ENCODE measurements at places on chromosomes 1 and 21.

GRCh38 chr1:57378534-57378933, 45.3 kb downstream of the DAB1 start:
- DNase-seq: no peak

DNA sequence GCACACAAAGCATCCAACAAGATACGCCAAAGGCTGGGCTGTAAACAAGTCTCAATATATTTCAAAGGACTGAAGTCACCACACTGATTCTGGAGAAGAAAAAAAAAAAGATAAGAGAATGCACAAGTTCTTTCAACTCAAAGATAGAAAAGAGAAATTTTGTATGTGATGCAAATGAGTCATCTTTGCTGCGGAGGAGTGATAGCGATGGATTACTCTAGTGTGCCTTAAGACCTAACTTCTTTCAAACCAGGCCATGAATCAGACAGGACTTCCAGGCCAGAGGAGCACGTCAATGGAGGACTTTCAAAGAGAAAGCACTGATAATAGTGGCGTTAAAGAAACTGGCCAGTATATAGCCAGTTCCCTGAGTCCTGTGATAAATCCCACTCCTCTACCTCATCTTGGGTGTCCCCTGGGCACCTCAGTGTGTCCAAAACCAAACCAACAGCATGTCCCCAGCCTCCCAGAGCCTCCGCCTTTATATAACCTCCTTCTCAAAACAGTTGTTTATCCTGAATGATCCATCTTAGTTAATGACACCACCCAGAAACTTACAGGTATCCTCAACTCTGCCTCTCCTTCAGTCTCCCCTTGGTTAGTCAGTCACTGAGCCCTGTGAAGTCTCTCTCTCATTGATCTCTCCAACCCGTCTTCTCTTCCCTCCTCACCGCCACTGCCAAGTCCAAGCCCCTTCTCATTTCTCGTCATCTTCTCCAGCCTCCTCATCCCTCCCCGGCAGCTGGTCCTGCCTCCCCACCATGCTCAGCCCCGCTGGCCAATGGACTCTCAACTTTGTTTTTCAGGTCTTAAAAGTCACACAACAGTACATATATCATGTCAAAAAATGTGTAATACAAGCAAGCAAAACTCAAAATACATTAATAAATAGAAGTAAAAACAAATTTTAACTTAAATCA, 47.2 kb upstream of the IFFO2 start:
- no peak for DNase-seq

- DNase-seq: no peak
Observed at GRCh38 chr1:21634806-21635535, 34.2 kb downstream of the RAP1GAP start.

DNA sequence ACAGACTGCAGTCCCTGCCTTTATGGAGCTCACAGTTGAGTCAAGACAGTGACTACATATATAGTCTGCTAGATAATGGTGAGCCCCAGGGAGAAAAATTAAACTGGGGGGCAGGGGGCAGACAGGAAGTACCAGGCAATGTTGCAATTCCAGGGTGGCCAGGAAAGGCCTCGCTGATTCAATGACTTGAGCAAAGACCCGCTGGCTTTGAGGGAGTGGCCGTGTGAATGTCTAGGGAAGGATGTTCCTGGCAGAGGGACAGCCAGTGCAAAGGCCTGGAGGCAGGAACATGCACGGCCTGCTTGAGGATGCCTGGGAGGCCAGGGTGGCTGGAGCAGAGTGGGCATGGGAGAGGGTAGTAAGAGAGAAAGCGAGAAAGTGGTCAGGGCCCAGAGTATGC, 23.0 kb upstream of the EPHA8 start:
- no peak for DNase-seq

DNA sequence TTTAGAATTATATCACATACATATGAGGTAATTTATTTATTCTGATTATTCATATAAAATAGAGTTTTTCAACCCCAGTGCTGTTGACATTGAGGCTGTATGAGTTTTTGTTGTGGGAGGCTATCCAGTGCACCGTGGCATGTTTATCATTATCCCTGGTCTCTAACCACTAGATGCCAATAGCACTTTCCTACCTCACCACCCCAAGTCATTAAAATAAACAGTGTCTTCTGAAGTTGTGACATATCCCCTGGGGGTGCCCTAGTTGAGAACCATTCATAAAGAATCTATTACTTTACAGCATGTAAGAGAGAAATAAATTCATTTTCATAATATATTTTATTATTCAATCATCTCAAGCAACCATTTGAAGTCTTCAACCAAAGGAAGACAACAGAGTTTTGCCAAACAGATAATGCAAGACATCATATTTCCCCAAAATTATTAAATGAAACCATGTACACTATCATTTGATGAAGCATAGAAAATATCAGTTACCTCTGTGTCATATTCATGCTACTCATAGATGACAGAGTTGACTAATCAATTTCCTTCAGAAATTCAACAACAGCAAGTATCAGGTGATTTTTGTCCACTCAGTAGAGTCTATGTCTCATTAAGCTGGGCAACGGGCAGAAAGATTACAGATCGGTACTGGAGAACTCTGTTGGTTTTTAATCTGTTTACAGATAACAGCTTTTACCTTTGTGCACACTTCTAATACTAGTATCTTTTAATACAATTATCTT, 39.5 kb upstream of the RGS1 start:
- DNase-seq: no peak

DNA sequence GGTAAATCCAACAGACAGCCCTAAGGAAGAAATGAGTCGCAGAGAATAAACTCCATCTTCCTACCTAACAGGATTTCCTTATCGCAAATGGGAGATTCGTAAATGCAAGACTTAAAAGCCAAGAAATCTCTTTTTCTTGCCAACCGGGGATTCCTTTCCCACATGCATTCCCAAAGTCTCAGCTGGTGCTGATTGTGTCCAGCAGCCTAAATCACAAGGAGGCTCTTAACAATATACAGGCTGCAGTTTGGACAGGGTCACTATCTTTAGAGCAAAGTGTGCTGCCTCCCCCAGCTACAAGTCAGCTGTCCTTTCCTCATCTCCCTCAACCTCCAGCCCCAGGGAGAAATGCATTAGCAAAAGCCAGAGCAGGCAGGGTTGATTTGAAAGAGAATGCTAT, 189.8 kb upstream of the PLXNA2 start:
- DNase-seq: no peak

DNA sequence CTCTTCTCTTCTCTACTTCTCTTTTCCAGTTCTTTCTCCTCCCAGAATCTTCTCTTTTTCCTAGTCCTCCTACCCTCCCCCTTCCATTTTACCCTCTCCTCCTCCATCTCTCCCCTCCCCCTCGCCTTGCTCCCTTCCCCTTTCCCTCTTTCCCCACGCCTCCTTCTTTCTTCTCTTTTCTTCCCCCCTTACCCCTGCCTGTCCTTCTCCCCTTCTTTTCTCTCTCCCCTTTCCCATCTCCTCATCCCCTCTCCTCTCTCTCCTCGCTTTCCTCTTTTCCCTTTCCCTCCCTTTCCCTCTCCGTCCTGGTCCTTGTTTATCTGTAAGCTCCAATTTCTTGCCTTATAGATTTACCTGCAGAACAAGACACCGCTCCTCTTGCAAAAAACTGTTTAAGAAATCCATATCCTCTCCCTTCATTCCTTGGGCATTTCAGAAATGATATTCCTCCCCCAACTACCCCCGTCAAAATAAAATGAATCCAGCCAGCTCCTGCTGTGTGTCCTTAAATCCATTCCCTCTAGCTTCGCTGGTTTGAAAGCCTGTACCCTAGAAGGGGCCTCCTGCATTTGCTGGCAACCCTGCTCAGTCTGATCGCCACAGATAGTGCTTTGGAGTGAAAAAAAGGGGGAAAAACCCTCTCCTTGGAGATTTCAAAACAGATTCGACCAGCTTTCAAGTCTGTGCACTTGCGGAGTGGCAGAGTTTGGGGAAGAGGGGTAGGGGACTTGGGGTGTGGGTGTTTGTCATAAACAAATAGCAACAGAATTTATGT, 89.4 kb downstream of the PAPPA2 start:
- DNase-seq: no peak

GRCh38 chr21:44666401-44667320, at the start of gene KRTAP12-2:
Gene KRTAP12-2 (minus strand): TSS chr21:44666927. CDS start chr21:44666886, 41 bp downstream.
- DNase-seq: no peak

DNA sequence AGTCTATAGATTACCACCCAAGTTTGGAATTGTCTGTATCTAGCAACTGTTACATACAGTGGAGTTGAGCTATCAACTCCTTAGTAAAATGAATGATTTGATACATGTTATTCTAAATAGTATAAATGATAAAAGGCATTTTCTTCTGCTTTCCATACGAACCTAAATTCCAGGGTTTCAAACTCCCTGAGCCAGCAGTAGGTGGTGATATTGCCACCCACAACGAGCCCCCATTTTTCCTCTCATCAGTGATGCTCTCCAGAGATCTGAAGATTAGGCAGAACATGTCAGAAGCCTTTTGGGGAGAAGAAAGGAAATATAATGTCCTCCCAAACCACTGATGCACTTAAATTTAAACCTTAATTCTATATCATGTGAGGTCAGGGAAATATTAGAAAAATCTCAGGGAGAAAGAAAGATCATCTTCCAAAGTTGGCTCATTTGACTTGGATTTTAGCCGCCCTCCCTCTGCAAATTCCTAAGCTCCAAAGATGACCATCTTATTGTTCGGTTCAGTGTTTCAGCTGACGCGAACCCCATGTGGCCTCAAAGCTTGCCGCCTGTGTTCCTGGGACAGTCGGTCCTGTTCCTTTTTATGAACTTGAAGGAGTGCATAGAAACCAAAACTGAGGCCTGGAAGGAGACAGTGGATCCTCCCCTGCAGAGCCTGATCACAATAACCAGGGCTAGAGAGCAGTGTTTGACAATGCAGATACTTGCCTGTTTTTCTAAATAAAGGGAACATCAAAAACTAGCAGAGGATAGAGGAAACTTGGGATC, 2.3 kb downstream of the EVA1C start:
- no peak for DNase-seq

DNA sequence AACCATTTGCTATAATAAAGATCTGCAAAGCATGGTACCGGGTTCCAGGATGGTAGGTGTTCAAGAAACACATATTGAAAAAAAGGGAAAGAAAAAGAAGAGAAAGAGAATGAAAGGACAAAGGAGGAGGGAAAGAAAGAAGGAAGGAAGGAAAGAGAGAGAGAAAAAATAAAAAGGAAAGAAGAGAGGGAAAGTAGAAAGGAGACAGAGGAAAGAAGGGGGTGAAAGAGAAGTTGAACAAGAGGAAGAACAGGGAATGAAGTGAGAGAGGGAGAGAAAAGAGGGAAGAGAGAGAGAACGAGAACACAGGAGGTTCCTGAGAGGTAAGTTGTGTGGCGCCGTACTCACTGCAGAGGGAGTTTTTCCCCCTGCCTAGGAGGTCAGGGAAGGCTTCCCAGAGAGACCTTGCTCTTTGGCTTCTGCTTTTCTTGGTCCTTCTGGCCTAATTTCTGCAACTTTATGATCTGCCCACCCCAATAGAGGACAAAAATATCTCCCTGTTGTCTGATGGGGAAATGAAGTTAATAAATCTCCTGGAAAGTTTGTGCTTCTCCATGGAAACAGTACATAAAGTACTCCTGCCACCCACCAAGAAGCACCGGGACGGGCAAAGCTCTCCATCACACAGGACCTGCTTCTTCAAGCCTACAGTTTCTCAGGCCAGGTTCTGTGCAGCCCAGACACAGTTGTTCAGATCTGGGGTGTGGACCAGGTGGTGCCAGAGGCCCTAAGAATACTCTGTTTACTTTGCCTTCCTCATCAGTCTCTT, 124.8 kb downstream of the ROR1 start:
- no peak for DNase-seq

GRCh38 chr1:151344291-151344690, 2.8 kb downstream of the RFX5 start:
- no peak for DNase-seq

DNA sequence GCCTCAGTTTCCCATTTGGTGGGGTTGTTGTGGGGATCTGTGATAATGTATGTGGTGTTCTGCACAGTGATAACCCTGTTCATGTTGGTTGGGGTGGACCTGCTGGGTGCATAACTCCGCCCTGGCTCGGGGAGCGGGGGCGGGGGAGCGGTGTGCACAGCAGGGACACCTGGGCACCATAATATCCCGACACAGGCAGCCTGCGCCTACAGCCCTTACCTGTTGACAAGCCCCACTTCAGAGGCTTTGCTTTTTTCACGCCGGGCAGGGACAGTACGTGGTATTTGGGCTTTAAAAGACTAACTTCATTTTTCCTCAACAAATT, 48.0 kb upstream of the ACOT11 start:
- DNase-seq: no peak

- no peak for DNase-seq
Observed at GRCh38 chr1:150487763-150488115, 520 bp downstream of the TARS2 start.

DNA sequence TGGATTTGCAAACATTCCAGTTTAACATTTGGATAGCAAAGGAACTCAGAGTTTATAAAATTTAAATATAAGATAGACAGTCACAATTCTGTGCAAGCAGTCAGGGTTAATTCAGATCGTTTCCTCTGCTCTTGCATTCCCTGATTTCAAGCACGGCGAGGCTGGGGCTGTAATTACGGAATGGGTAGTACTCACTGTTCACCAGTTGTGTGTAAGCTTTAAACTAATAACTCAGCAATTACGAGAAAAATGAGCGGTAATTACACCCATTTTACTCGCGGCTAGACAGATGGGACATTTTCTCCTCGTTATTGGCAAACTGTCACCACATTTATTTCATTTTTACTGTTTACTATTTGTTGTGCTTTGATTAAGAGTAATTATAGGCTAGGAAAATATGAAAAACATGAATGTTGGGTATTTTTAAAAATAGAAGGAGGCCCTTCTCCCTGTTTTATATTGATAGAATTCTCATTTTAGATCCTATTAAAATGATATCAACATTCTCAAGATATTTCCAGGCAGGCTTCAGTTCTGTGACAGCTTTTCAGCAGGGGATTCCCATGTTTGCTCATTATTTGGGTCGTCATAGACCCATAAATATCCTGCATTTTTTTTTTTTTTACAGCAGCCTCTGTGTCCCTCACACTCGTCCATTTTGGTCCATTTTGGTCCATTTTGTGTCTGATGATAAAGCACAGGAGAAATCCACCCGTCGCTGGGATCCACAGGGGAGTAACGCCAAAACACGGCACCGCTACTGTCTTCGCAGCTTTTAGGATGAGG, 208.3 kb downstream of the DSCAM start:
- DNase-seq: peak; percentile 76

GRCh38 chr1:41810446-41810845, 108.3 kb downstream of the HIVEP3 start:
- DNase-seq: no peak

GRCh38 chr1:56190806-56191365, 388.5 kb downstream of the PLPP3 start:
- DNase-seq: no peak

Measured in NCI-H524 (cell line).